ENCODE measurements at places on chromosomes 4 and X.

DNA sequence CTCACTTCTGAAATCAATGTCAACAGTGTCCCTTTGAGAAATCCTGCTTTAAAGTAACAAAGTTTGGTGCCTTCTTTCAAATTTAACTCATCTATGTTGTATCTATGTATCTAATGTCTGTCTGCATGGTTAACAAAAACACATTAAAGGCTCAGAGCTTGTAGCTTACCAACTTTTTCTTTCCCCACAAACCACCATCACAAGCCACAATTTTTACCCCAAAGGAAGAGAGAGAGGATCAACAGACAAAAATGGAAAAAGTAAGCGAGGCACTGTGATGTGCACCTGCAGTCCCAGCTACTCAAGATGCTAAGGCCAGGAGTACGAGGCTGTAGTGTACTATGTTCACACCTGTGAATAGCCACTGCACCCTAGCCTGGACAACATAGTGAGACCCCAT lies 17.2 kb downstream of the ATRX start:
- no peak for DNase-seq

GRCh38 chr4:17521595-17521994 lies 6.6 kb downstream of the CLRN2 start:
- no peak for DNase-seq

DNA sequence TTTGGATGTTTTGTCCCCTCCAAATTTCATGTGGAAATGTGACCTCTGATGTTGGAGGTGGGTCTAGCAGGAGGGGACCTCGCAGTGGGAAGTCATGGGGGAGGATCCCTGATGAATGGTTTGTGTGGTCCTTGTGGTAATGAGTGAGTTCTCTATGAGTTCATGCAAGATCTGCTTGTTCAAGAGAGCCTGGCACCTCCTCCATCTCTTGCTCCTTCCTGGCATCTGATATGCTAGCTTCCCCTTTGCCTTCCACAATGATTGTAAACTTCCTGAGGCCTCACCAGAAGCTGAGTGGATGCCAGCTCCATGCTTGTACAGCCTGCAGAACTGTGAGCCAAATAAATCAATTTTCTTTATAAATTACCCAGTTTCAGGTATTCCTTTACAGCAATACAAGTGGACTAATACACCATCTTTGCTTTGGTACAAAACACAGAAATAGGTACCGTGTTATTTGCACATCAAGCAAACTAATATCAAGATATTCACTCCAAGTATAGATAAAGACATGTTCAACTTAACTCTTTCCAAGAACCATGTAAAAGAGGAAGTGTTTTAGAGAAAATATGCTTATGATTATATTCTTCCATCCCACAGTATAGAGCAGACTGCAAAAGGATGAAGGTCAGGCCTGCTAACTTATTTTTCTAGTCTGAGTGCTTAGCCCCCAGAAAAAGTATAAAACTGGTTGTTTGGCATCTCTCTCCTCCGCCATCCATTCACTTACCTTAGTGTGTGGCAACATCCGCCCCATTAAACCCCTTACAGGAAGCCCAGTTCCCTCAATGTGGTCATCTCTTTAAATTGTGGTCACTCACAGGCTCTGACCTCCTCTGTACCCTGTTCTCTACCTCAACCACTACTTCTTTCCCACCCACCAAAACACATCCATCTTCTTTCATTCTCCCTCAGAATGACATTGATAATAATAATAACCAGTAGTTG lies 6.7 kb downstream of the ARAP2 start:
- DNase-seq = no peak

DNA sequence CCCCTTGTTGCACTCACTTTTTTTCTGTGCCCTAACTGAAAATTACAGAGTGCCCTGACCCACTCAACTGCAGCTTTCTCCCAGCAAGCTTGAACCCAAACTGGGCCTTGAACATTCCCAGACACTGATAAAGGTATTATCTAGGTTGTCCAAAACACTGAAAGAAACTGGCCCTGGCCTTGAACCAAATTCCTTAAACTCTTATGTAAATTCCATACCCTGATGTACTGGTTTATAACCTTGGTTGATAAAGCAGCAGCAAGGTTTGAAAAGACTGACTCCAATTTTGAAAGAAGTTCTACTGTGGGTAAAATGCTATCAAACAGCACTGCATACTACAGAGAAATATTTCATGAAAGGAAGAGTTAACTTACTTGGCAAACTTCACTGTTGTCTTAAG lies 125.6 kb downstream of the PHF8 start:
- peak; percentile 26 for DNase-seq

DNA sequence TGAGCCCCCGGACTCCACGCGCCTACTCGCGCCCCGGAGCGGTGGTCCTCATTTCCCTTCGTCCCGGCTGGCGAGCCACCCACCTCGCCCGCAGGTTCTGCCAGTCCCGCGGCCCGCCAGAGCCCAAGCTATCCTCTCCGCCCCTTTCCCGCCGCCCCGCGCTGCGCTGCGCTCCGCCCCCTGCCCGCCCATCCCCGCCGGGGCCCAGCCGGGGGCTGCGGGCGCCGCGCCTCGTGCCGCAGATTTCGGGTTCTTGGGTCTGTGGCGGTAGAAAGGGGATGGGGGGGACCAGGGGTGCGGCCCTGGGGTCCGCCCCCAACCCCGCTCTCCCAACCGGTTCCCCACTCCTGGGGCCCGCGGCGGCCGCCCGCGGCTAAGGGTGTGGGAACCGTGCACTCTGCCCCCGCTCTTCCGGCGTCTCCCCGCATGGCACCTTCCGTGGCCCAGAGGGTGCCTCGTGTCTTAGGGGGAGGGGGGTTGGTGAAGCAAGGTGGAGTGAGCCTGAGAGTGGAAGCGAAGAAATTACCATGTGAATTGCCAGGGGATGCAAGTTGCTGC lies 650.8 kb upstream of the DIPK2B start:
- peak; percentile 76 for DNase-seq

- DNase-seq = no peak
Measured at GRCh38 chr4:36233567-36234266, 10.6 kb downstream of the ARAP2 start.

Measured in astrocyte of the hippocampus (primary cell).